ENCODE measurements at places on chromosomes 5 and 9.

DNA sequence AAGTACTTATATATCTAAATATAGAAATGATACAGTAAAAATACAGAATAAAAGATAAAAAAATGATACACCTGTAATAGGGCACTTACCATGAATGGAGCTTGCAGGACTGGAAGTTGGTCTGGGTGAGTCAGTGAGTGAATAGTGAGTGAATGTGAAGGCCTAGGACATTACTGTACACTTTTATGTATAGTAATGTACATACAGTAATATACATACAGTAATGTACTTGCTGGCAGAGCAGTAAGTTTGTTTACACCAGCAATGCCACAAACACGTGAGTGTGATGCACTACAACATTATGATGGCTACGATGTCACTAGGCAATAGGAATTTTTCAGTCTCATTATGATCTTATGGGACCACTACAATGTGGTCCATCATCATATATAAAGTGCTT lies 34.2 kb downstream of the SUSD1 start:
- no peak for DNase-seq

DNA sequence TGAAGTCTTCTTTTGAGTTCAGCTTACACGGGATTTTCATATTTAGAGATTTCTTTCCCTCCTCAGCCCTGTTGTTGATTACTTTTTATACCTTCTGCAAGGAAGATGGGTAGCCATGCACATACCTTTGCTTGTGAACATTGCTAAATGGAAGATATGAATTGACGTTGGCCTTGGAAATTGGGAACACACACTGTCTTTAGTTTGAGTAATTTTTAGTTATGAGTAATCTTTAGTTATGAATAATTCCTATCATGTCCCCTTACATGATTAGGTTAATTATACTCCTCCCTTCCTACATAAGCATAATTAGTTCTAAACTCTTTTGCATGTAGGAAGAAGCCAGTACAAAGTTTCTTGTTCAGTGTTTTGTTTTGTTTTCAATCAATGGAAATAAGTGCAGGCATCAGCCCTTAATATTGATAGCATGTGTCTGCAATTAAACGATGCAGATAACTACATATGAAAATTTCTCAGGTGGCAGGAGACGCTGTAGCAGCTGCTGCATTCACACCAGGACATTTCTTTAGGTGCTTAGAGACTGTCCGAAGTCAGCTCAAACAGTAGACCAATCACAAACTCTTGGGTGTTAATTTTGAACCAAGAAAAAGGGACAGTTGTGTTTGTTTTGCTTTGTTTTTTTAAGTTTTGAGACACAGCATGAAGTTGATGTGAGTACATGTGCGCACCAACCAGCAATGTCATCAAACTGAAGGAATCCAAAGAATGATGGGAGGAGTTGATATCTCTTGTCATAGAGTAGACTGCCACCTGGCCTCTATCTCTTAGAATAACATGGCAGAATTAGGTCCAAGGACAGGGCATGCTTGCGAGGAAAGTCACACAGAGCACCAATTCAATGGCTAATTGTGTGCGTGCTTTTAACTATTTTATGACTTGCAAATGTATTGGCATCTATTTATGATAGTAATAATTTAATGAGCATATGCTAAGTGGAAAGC lies 51.4 kb downstream of the SMARCA2 start:
- no peak for DNase-seq

- no peak for DNase-seq
These were observed 84.4 kb downstream of the TMEM215 start for GRCh38 chr9:32867601-32868204.

DNA sequence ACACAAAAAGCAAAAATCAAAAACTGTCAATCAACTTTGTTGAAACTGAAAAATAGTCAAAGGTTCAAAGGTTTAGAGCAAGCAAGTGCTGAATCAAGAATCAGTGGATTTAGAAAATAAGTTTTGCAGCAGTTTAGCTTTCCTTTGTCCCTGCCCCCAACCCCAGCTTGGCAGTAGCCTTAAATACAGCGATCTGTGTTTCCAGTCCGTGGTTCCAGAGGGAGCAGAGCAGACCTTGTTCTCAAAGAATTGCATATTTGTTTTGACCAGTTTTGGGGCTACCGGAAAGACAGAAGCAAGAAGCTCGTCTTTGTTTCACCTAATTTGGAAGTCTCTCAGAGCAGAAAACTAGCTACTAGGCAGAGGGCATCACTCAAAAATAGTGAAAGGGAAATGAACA lies 57.2 kb upstream of the PRDM9 start:
- no peak for DNase-seq

- DNase-seq, result no peak
These were observed 73.1 kb upstream of the GAS1 start for GRCh38 chr9:87020169-87020950.
